ENCODE measurements at places on chromosomes 11 and 22.
A peak's percentile ranks its signal among the peaks of the same experiment; 100 is the strongest.

GRCh38 chr22:23159291-23159630 lies 14.0 kb downstream of the RAB36 start:
- DNase-seq = no peak

- DNase-seq = no peak
Measured at GRCh38 chr11:8258784-8259183, 4.9 kb downstream of the LMO1 start.

GRCh38 chr11:77137421-77137820 lies 9.4 kb downstream of the MYO7A start:
- no peak for DNase-seq

GRCh38 chr22:21919526-21920307 lies 32.9 kb downstream of the PPM1F start:
- no peak for DNase-seq

DNA sequence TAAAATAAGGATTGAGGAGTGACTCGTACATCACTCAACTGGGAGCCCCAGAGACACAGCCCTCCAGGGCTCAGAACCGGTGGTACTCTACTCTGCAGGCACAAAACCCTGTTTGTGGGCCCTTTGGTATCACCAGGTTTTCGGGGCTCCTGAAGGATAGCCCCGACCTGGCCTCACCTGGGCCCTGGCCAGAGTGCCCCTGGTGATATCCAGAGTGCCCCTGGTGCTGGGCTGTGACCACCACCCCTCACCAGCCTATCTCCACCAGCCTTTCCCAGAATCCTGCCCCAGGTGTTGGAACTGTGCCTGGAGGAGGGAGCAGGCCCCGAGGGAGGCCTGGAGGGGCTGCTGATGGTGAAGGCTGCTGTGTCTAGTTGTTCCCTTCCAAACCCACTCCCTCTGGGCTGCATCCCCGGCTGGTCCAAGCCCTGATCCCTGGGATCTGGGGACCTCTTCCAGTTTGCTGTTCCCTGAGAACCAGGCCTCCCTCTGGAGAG lies 2.2 kb upstream of the GGT5 start:
- DNase-seq = no peak

GRCh38 chr22:36075230-36075629 lies 46.6 kb upstream of the RBFOX2 start:
- DNase-seq = no peak

DNA sequence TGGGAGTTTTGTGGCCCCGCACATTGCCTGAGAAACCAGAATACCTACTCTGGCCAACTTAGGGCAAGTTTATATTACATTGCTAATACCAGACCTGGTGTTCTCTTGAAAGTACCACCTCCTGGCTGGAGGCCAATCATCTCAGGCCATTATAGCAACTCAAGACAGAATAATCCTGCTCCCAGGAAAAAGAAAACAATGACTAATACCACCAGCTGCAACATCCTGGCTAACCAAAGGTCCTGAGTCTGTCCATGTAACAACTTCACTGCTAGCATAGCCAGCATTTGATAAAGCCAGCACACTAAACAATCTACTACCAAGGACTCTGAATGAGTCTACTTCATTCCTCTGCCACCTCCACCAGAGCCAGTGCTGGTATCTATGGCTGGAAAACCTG lies 1298.7 kb upstream of the CNTN5 start:
- DNase-seq = no peak

DNA sequence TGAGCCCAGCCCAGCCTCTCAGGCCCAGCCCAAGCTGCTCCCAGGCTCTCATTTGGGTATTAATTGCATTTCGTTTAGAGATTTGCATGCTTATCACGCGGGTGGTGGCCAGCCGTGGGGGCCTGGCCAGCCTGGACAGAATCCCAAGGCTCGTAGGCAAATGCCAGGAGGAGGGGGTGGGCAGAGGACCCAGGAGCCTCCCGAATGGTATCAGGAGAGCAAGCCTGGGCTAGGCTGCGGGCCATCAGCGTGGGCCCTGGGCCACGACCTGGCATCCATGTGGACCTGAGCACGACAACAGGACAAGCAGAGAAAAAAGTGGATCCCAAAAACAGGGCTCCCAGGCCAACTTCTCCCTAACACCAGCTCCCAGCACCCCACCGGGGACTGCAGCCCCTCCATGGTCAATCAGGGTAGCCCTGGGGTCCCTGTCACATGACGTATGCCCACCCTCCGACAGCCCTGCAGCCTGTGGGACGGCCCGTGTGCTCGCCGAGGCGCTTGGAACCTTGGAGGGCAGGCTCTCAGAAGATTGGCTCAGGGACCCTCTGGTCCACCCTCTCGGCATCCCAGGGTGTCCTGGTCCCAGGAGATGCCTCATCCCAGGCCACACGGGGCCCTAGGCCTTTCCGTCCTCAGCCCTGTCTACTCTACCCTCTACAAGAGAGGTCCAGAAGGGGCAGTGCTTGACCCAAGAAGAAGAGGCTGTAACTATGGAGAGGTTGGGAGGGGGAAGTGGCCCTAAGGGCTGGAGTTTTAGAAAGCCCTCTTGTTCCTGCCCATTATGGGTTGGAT lies 8.8 kb downstream of the ASCL2 start:
- no peak for DNase-seq

GRCh38 chr22:46352691-46353386 lies 17.3 kb downstream of the TRMU start:
- no peak for DNase-seq

GRCh38 chr11:86488553-86488952 lies 113.9 kb downstream of the CCDC81 start:
- no peak for DNase-seq

GRCh38 chr11:70420008-70420464 lies 21.7 kb downstream of the CTTN start:
- no peak for DNase-seq

- peak; percentile 24 for DNase-seq
Measured at GRCh38 chr11:46119352-46120216, 1.7 kb downstream of the PHF21A start.

DNA sequence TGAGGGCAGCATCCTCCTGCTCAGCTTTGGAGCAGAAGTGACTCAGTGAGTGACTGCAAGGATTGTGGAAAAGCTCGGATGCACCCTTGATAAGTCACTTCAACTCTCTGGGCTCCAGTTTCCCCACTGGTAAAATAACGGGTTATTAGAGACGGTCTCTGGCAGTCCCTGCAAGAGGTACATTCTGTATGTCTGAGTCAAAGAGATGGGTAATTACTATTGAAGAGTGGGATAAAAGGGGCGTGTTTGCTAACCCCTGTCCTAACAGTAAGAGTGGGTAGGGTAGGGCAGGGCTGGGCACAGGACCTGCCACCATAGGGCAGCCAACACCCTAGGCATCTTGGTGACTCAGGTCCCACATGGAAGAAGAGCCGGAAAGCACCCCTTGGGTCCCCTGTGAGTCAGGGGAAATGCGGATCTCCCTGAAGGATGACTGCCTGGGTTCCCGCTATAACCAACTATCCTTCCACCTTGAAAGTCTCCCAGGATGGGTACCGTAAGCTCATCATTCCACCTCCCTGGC lies 7.3 kb upstream of the AHNAK start:
- no peak for DNase-seq

GRCh38 chr11:34487430-34487829 lies 26.2 kb downstream of the ELF5 start:
- no peak for DNase-seq

DNA sequence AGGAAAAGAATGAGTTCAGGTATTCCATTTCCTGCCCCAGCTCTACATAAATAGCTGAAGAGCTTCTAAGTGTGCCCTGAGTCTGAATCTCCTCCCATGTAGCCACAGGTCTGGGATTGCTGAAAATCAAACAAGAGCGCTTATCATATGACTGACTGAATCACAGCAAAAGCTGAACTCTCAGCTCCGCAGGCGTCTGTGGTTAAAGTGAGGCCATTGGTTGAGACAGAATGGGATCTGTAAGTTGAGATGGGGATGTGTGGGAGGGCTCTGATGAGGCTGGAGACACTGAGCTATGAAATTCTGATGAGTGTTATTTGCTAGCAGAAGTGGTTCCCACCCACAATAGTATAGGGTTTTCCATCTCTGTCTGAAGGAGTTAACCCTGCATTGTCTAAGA lies 637.0 kb downstream of the OPCML start:
- DNase-seq = no peak

- no peak for DNase-seq
Measured at GRCh38 chr22:46699091-46699490, 39.0 kb downstream of the CERK start.

DNA sequence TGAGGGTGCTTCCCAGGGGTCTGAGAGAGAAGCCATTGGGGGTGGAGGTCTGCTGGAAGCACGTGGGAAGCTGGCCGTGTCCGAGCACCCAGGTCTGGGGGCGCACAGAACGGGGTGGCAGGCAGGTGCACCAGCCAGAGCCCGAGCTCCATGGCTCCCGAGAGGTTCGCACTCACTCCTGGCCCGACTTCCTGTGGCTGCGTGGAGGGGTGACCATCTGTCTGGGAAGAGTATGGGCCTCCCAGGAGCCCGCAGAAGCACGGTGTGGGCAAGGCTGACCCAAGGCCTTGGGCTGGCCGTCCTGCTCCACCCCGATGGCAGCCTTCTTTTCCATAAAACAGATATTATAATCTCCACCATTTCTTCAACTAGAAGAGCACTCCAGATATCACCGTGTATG lies 256.0 kb upstream of the B3GAT1 start:
- DNase-seq = no peak

- no peak for DNase-seq
Measured at GRCh38 chr11:62850911-62851806, 11.8 kb upstream of the WDR74 start.

GRCh38 chr11:73314117-73314961 lies 6.3 kb downstream of the ARHGEF17 start:
- no peak for DNase-seq

DNA sequence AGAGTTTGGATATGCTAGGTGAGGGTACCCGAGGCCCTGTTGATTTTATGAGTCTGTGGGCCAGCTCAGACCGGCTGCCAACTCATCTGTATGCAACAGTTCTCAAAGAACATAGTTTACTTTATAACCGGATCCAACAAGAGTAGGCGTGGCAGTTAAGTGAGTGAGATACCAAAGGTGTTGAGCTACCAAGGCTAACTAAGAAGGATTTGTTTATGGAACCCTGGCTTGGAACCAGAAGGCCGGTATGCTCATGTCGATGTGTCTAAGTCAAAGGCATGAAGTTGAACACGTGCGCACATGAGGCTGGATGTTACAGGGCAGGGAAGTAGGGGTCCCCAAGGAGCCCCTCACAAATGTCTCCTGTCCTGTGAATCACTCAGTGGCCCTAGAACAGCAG lies at the start of gene KCNJ1:
Gene KCNJ1 (minus strand): TSS at position 20 of the 400 bp plus-strand sequence. CDS start 27,053 bp downstream, outside the sequence.
- DNase-seq = no peak

- no peak for DNase-seq
Measured at GRCh38 chr22:45552580-45553350, 50.1 kb downstream of the FBLN1 start.

- DNase-seq = no peak
Measured at GRCh38 chr11:15909937-15910598, 446.3 kb downstream of the SOX6 start.

DNA sequence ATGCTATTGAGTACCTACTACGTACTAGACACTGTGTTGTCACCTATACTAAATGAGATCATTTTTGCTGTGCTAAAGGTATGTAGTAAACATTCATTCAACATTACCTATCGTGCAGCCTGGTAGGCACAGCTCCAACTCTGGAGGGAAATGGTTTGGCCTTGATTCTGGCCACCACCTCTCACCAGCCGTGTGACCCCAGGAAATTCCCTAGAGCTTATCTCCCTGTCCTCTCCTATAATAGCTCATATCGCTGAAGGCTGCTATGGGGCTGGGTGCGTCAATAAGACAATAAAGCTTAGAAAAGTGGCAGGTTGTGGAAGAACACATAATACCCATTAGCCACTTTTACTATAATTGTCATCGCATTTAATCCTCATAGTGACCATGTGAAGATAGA lies 107.5 kb downstream of the MYO18B start:
- DNase-seq = no peak

GRCh38 chr11:128029219-128029722 lies 558.1 kb downstream of the ETS1 start:
- DNase-seq = no peak

GRCh38 chr11:1701091-1701807 lies 4.3 kb downstream of the KRTAP5-6 start:
- DNase-seq = no peak

- DNase-seq = no peak
Measured at GRCh38 chr11:68550485-68550817, 89.9 kb downstream of the PPP6R3 start.

- no peak for DNase-seq
Measured at GRCh38 chr11:31643857-31644256, 134.3 kb downstream of the ELP4 start.

- peak; percentile 28 for DNase-seq
Measured at GRCh38 chr11:46237248-46238077, 40.0 kb upstream of the CREB3L1 start.

DNA sequence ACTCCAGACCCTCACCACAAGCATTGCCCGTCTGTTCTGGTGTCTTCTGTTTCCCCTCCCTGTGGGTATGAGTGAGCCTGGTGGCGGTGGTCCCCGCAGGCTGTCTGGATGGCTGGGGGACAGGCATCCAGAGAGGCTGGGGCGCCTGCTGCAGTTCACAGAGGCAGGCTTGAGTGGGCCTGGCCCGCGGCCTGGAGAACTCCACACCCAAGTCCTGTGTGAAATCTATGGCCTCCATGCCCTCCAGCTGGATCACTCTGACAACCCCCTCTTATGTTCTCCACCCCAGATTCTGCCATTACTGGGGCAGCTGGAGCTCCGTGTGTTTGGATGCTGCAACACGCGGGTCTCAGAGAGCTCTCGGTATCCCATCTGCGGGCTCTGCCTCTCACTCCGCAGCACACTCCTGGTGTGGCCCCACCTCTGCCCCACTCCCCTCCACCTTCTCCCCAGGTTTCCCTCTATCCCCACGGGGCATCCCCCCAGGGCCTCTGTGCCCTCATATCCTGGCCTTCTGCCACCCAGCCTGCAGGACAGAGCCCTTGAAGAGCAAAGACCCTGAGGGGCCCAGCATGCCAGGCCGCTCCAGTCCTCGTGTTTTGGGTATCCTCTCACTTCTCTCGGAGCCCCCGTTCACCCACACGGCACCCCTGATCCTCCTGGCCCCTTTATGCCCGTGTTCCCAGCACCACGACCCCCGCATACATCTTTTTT lies 31.3 kb downstream of the LRRC74B start:
- DNase-seq = no peak

GRCh38 chr11:17473071-17473744 lies 3.4 kb downstream of the ABCC8 start:
- DNase-seq = no peak

- DNase-seq = no peak
Measured at GRCh38 chr11:35047769-35048168, 91.2 kb upstream of the CD44 start.

GRCh38 chr22:42151924-42152635 lies 21.5 kb upstream of the CYP2D6 start:
- no peak for DNase-seq
